ENCODE measurements at places on chromosomes 3 and 15. TPM values are rescaled to one million over a fixed set of nuclear protein-coding genes. Genes with fewer than 3 reads are reported as not detected.

- H3K36me3 ChIP-seq, result peaks cover 3% of the 10 kb centered on the region
- H3K4me3 ChIP-seq, result no peak overlapping the region
- DNase-seq, result no peak
- no peak overlapping the region for H3K27ac ChIP-seq
- H3K4me1 ChIP-seq, result no peaks in the 10 kb centered on the region
Observed at GRCh38 chr3:113262304-113262665, 50.9 kb downstream of the BOC start.

GRCh38 chr3:138941259-138941885, 5.6 kb downstream of the FOXL2 start:
- no peak overlapping the region for H3K4me3 ChIP-seq
- peaks cover 98% of the 10 kb centered on the region for H3K27me3 ChIP-seq
- DNase-seq, result no peak

DNA sequence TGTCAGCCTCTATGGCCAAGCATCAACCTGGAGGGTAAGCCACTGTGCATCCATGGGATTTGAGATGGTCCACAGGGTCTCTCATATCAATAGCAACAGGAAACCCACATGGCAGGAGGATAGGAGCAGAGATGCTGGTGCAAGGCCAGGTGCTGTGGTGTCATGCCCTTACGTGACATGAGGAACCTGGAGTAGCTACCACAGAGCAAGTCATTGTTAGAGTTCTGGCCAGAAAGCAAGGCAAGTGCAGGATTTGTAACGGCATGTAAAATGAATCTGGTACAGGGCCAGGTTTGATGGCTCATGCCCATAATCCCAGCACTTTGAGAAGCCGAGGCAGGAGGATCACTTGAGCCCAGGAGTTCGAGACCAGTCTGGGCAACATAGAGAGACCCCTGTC, 14.8 kb upstream of the ZNF774 start:
- DNase-seq, result no peak
- H3K27me3 ChIP-seq, result no peaks in the 10 kb centered on the region
- H3K36me3 ChIP-seq, result no peaks in the 10 kb centered on the region
- no peak overlapping the region for H3K4me3 ChIP-seq
- H3K4me1 ChIP-seq, result peaks cover 9% of the 10 kb centered on the region
- no peak overlapping the region for H3K27ac ChIP-seq

Gene DPPA2
- polyA plus RNA-seq, result 0.03 TPM

Gene SLC12A1
- polyA plus RNA-seq, result 0.10 TPM

- H3K27ac ChIP-seq, result no peak overlapping the region
- H3K27me3 ChIP-seq, result no peaks in the 10 kb centered on the region
- no peak overlapping the region for H3K4me3 ChIP-seq
Observed at GRCh38 chr3:85652360-85652759, 693.6 kb downstream of the CADM2 start.

- H3K27ac ChIP-seq, result no peak overlapping the region
- no peak for DNase-seq
- H3K27me3 ChIP-seq, result no peaks in the 10 kb centered on the region
- H3K4me1 ChIP-seq, result no peaks in the 10 kb centered on the region
Observed at GRCh38 chr3:41352510-41352909, 153.2 kb downstream of the CTNNB1 start.

DNA sequence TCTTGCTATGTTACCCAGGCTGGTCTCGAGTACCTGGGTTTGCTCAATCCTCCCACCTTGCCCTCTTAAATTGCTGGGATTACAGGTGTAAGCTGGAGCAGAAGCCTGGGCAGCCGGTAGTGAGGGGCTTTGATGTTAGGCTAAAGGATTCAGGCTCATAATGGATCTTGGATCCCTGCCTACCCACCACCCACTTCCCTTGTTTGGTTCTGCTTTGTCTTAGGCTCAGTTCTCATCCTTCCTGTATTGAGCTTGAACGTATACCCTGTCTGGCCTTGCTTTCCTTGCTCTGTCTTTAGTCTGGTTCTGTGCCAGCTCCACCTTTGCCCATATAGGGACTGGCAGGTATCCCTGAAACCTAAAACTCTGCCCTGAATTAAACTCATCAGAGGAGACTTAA, 1.7 kb downstream of the PPCDC start:
- H3K36me3 ChIP-seq, result peaks cover 6% of the 10 kb centered on the region
- H3K27ac ChIP-seq, result no peak overlapping the region
- H3K4me1 ChIP-seq, result peaks cover 12% of the 10 kb centered on the region
- H3K27me3 ChIP-seq, result no peaks in the 10 kb centered on the region
- DNase-seq, result no peak
- H3K4me3 ChIP-seq, result no peak overlapping the region

Gene C3orf49
- polyA plus RNA-seq, result 0.33 TPM

Data from large intestine (tissue), 12 donors.